Fibroblast of lung (primary cell): ENCODE measurements at places on chromosomes 1 and 21. TPM values are rescaled to one million over a fixed set of nuclear protein-coding genes. Genes with fewer than 3 reads are reported as not detected.

RXFP4 gene
- not detected in 2 replicates for total RNA-seq

GRCh38 chr1:150142083-150142482, 7.6 kb upstream of the PLEKHO1 start:
- H3K27ac ChIP-seq = no peak overlapping the region
- H3K36me3 ChIP-seq = no peaks in the 10 kb centered on the region
- H3K4me3 ChIP-seq = no peak overlapping the region
- DNase-seq = no peak
- H3K4me1 ChIP-seq = no peaks in the 10 kb centered on the region

- H3K27me3 ChIP-seq = no peaks in the 10 kb centered on the region
- no peak overlapping the region for H3K27ac ChIP-seq
- DNase-seq = no peak
These were observed 60.6 kb upstream of the AKT3 start for GRCh38 chr1:243910607-243911006.

PWP2 gene
- total RNA-seq = 3.8 and 37.0 TPM in 2 replicates
